ENCODE measurements at places on chromosomes 2 and 18.

GRCh38 chr2:169734169-169734847 is 676 bp downstream of the KLHL23 start:
- peak; percentile 36 for DNase-seq

DNA sequence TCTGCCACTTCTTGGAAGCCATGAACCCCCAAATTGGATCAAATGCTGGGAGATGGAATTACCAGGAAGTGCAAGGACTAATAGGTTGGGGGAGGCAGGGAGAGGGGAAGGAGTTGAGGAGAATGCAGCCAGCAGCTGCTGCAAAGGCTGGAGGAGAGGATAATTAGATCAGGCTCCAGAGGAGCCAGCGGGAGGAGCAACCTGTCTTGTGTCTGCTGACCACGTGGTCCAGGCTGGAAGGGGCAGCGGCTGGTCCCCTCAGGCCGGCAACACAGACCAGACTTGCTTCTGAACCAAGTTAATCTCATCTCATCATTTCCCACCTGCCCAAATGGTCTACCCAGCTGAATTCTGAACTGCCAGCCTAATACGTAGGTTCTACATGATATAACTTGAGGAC is 68.3 kb downstream of the MRO start:
- no peak for DNase-seq

- no peak for DNase-seq
Measured at GRCh38 chr18:46250812-46251173, 146.6 kb downstream of the HAUS1 start.

- DNase-seq, result no peak
Measured at GRCh38 chr18:54184836-54185235, 39.6 kb downstream of the MBD2 start.

DNA sequence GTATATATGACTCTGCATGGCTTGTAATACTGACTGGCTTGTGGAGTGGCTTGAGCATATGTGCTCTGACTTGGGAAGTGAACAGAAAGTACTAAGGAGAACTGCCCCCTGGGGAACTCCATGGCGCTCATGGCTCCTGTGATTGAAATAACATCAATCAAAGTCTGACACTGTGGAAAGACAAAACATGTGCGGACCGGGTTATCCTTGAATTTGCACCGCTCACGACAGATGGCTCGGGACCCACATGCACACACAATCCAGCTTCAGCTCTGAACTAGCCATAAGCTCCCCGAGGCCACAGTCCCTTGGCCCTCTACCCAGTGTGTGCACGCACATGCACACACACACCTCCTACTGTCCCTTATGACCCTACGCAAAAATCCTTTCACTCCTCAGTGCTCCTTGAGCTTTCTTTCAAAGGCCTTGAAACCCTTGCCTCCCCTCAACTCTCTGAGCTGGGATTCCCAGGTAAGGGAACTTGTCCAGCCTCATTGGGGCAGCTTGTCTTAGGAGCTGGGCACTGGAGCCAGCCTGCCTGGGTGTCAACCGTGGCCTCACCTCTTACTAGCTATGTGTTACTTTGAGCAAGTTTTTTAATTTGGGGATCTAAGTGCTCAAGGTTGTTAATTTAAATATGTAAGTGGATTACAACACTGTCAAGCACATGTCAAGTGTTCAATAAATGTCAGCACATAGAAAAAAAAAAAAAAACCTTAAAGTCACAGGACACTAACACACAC is 43.6 kb downstream of the MRPS5 start:
- DNase-seq, result no peak

- no peak for DNase-seq
Measured at GRCh38 chr2:110732422-110733413, at the start of gene ACOXL. Gene ACOXL (plus strand): TSS chr2:110732573. CDS start chr2:110768390, 35,817 bp downstream.

- DNase-seq, result no peak
Measured at GRCh38 chr2:57892920-57893319, 153.7 kb upstream of the VRK2 start.

GRCh38 chr2:159285929-159286708 is at the start of gene WDSUB1:
Gene WDSUB1 (minus strand): TSS chr2:159286703. CDS start chr2:159283069, 3,634 bp downstream.
- peak; percentile 79 for DNase-seq

DNA sequence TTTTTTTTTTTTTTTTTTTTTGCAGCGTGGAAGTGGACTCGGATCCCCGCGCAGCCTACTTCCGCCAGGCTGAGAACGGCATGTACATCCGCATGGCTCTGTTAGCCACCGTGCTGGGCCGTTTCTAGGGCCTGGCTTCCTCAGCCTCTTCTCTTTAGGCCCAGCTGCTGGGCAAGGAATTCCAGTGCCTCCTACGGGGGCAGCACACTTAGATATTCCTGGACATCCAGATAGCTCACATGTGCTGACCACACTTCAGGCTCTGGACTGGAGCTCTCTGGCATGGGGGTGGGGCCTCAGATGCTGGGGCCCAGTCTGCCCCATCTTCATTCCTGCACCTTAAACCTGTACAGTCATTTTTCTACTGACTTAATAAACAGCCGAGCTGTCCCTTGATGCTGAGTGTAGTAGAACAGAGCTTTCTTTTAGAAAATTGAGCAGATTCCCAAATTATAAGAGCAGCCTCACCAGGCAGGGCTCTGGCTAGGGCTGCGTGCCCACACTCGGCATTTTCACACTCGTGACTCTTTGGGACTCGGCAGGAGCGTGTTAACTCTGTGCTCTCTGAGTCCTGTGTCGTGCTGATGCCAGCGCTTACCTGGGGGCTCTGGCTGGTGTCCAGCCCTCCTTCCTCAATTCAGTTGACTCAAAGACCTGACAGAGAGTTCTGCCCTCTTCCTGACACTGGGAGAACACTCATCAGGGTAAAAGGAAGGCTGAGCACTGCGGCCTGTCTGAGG is 19.3 kb downstream of the SLC30A3 start:
- no peak for DNase-seq

GRCh38 chr2:78993518-78994148 is 31.9 kb upstream of the REG3G start:
- DNase-seq, result no peak

DNA sequence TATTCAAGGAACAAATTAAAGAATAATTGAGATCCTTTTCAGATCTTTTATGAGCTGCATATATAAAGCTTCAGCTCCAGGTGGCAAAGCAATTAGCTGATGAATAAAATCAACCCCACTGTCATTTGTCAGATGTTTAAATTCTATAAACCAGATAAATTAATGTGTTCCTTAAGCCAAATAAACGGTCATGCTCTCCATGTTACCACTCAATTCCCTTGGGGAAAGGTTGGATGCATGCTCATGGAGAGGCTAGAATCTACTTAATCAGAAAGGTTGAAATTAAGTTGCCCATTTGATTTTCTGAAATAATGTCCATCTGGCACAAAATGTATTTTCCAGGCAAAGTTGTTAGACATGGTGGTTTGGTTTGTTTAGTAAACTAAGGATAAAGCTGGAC is 282.5 kb upstream of the SPRED2 start:
- DNase-seq, result no peak

DNA sequence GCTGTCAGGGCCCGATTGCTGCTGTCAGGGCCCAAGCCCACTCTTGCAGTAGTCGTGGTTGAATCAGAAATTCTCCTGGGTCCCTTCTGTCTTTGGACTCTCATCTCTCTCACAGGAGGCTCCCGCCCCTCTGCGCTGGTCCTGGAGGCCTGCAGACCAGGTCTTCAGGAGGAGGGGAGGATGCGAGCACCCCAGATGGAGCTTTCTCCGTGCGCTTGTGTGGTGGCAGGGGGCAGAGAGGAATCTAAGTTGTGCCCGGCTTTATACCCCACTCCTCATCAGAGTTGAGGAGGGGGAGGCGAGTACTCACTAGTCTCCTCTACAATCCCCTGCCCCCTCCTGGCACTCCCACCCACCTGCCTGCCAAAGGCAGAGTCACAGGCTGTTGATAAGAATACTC is 10.4 kb downstream of the EN1 start:
- DNase-seq, result no peak

GRCh38 chr18:11323359-11323819 is 174.0 kb upstream of the PIEZO2 start:
- DNase-seq, result no peak

DNA sequence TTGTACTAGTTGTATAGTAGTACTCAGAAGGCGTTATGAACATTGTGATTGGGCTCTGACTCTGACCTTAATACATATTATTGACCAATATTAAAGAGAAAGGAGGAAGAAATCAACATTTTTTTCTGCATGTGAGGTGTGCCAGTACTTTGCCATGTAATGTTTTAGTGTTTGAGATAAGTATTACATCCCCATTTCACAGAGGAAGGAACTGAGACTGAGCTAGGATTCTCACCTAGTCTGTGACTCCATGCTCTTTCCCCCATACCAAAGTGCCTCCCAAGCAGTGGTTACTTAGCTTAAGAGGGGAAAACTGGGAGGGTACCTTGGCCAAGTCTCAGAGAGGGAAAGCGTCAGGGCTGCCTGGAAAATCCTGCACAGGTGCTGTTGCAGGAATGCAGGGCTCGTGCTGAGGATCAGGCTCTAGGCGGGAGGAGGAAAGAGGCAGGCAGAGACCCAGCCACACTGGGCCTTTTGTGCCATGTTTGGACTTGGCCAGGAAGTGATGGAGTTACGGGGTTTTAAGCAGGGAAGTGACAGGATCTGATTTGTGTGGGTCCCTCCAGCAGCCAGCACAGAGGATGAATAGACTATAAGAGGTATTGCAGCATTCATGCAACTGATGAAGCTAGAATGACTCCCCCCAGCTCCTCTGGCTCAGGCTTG is 1.7 kb downstream of the PNKD start:
- no peak for DNase-seq

- no peak for DNase-seq
Measured at GRCh38 chr18:7062811-7063210, 54.8 kb downstream of the LAMA1 start.

GRCh38 chr2:168470320-168471162 is 14.5 kb downstream of the CERS6 start:
- no peak for DNase-seq

- no peak for DNase-seq
Measured at GRCh38 chr2:34723683-34724082, 1124.6 kb upstream of the FAM98A start.

DNA sequence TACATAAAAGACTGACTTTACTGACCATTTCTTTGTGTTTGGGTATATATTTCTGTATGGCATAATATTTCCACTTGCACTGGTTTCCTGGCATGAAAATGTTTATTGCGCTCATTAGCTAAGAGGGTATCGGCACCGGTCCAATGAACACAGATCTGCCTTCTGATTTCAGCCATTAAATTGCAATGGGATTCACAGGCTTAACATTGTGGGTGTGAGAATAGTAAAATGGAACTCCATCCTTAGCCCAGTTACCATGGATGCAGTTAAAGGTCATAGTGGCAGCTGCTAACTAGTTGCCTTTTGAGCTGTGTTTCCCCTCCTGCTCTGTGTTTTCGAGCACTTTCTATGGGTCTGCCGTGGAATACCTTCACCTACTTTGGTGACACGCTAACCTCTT is 352.6 kb upstream of the POU3F3 start:
- DNase-seq, result no peak

DNA sequence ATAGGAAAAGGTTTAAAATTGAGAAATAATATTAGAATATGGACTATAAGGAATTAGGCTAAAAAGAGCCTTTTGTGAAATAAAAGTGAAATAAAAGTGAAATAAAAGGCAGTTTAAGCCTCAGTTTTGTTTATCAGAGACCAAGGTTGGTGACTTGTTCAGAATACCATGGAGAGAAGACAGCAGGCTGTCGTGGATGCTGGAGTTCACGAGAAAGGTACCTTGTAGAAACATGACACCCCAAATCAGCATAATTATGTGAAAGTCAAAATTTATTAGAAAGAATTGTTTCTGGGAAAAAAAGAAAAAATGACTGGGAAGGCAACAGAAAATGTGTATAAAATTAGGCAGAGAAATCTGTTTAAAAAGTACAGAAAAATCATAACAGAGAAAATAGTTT is 46.5 kb upstream of the SPAG16 start:
- no peak for DNase-seq

DNA sequence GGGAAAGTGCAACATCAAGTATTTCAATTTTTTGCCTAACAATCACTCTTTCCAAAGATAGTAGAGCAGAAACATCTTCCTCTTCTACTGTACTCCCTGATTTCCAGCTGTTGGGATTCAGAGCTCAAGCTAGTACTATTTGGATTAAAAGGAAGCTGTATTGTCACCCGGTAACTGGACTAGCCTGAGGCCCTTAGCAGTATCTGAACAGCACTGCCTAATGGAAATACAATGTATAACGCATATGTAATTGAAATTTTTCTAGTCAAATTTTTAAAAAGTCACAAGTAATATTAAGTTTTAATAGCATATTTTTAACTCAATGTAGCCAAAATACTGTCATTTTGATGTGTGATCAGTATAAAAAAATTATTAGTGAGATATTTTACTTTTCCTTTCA is 86.2 kb downstream of the COX7A2L start:
- no peak for DNase-seq

DNA sequence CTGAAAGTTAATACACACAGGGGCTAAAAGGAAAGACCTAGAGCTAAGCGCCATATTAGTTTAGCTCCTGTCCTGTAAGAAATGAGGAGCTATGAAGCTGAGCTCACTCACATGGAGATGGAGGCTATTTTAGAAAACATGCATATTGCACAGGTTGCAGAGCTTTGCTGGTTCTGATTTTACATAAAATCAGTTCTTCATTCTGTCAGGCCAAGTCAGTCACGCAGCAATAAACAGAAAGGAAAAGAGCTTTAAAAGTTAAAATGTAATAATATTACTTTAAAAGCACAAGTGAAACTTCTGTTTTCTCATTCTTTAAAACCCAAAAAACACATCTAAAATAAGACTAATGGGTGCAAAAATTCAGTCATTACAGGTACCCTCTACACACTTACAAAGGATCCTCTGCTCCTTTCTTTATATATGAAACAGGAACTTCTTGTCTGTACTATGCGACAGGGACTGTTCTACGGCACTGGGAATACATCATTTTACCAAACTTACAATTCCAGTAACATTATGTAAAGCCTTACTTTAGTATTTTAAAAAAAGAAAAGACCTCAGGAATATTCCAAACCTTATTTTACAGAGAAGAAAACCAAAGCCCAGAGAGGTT is 113.8 kb downstream of the THADA start:
- DNase-seq, result no peak

GRCh38 chr2:10126632-10127026 is 4.1 kb downstream of the RRM2 start:
- peak; percentile 43 for DNase-seq

DNA sequence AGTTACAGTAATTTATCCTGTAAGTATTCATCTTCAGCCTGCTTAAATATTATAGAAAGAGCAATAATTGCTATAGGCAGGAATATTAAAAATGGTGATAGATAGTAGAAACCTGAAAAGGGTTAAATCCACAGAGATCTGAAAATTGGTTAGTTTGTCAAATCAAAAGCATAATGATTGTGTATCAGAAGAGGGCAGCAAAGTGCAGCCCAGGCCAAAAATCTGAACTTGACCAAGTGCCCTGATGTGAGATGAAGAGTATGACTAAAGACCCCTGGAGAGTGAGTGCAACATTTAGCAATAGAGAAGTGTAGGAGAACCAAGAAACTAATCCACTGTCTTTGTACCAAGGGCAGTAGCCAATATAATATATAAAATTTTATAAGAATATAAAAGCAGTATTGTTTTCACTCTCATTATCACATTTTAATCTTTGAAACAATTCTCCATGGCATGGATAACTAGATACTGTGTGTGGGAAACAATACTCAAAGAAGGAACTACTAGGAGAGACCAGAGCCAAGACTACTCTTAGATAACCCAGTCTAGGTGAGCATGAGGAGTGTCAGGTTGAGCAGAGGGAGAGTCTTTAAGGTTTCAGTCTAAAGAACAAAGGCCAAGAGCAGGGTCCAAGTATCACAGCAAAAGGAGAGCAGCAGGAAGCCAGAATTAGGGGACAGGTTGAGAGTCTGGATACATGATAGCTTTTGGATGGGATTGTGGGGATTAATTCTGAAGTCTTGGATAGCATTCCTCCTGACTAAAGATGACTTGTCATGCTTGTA is 148.7 kb downstream of the CALCRL start:
- DNase-seq, result peak; percentile 75
